ENCODE measurements at places on chromosomes 3 and 15.

- no peak for DNase-seq
These were observed 131.4 kb downstream of the NSMCE3 start for GRCh38 chr15:29138260-29138659.

DNA sequence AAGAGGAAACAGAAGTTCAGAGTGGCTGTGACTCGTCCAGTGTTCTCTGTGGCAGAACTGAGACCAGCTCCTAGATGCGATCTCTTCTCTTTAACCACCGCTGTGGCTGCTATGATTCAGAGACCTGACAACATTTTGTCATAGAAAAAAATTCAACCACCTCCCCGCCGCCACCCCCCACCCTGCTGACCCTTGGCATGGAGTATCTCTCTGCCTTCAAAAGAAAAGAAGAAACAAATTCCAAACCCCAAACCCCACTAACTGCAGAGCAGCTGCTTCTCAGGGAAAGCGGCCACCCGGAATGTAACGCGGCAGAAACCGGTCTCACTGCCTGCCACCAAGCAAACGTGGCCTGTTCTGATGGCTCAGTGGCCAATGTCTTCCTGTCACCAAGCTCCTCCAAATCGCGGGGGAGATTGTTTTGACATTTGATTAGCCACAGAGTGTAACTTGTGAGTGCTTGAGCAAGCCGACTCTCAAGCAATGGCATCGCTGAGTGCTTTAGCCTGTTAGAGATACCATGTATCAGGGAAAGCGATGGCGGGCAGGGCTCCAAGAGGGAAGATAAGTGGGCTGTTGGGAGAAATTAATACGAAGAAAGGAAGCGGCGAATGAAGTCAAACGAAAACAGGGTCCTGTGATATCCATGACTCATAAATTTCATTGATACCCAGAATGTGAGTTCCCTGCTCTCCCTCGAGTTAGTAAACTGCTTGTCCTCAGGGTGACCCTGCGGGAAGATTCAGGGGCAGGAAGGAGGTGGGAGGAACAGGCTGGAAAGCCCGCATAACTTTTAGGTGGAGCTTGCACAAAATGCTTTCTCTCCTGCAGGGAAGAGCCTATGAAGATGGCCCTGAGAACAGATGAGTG is 44.8 kb upstream of the TLE3 start:
- no peak for DNase-seq

- no peak for DNase-seq
These were observed 72.9 kb downstream of the ATP8B4 start for GRCh38 chr15:50046159-50046558.

- DNase-seq, result no peak
These were observed 468.3 kb upstream of the CBLB start for GRCh38 chr3:106337116-106337515.

DNA sequence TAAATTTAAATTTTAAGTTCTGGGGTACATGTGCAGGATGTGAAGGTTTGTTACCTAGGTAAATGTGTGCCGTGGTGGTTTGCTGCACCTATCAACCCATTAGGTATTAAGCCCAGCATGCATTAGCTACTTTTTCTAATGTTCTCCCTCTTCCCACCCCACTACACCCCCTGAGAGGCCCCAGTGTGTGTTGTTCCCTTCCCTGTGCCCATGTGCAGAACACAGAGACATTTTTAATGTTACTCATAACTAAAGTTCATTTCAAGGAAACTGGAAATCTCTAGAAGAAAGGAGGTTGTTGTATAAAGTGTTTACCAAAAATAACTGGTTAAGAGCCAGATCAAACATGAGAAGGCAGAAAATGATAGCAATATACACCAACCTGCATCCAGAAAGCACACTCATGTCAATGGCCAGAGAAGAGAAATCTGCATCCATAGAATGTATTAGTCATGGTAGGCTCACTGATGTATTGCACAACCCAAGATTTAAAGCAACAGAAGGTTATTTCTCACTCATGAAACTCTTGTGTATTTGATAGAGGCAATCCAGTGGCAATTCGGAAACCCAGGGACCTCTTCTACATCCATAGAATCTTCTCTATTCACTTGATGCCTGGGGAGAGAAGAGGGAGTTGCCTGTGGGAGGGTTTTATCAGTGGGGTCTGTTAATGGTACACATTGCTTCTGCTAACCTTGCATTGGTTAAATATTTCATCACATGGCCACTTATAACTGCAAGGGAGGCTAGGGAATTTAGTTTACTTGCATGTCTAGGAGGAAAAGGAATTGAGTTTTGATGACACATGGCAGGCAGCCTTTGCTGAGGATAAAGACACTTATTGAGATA is 321.9 kb upstream of the RASGRP1 start:
- DNase-seq, result no peak
